Activated CD8-positive, alpha-beta memory T cell treated with anti-CD3 and anti-CD28 coated beads, Interleukin-2, amount 10 ng/mL, durations not matched to agents 7 days and 5 days (primary cell): ENCODE measurements at places on chromosomes 7 and 10.

- no peak for DNase-seq
These were observed 2.7 kb downstream of the EPHB4 start for GRCh38 chr7:100824499-100825214.

DNA sequence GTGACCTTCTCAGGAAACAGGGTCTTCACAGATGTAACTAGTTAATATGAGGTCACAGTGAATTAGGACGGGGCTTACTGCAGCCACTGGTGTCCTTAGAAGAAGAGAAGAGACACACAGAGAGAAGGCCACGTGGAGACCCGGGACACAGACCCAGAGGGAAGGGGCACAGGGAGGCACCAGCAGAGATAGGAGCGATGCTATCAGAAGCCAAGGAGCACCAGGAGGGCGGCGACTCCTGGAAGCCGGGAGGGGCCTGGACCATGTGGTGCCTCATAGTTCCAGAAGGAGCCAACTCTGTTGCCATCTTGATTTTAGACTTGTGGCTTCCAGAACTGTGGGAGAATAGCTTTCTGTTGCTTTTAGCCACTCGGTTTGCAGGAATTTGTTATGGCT lies 505.9 kb downstream of the TCERG1L start:
- DNase-seq, result peak; percentile 16

DNA sequence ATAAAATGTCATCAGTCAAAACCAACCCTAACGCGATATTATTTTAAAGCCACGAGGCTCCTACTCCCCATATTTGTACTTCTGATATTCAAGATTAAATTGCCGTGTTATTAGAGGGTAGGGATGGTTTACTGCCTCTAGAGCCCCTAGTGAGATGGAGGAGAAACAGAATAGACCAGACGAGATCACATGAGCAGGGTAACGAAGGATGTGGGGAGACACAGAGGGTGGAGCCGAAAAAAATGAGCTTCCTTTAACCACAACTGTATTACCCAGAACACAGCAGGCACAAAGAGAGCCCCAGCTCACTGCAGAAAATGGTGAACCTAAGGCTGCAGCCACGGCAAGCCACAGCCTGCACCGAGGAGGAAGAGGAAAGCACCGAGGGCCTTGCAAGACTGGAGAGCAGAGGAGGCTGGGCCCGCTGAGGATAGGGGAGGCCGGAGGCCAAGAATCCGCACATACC lies 14.3 kb downstream of the ZC3HAV1 start:
- peak; percentile 94 for DNase-seq

GRCh38 chr10:129621693-129622092 lies 154.7 kb downstream of the MGMT start:
- no peak for DNase-seq

DNA sequence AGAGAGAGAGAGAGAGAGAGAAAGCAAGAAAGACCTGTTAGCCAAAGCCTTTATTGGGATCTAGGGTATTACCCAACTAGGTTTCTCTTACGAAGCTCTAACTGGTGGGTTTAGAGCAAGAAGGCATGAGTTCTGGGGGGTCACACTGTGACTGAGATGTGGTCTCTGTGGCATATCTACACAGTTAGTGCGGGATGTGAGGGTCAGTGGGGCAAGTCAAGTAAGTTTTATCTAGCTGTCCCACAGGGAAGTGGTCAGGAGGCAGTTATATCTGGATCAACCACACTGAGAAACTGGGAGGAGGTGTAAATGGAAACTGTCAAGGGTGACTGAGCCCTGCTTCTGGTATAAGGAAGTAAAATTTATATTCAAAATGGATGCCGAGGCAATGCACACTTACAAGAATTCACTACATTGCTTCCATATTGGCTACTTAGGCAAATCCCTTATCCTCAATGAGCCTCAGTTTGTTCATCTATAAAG lies 331.6 kb upstream of the HPS1 start:
- no peak for DNase-seq

- DNase-seq, result no peak
These were observed 31.2 kb downstream of the FOXK1 start for GRCh38 chr7:4713183-4713784.

DNA sequence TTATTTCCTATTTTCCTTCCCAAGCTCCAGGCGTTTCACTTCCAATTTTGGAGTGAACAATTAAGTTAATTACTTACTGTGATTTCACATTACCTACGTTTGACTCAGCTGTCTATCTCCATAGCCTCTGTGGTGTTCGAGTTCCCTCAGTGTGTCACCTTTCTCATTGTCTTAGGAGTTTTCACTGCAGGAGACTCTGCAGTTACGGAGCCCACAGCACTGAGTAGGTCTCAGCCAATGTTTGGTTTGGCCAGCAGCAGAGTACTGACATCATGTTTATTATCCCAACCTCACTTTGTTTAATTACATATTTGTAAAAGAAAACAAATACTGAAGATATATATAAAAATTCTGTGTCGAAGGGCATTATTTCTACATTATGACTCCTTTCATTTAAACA lies 1123.9 kb downstream of the CNTNAP2 start:
- DNase-seq, result no peak

DNA sequence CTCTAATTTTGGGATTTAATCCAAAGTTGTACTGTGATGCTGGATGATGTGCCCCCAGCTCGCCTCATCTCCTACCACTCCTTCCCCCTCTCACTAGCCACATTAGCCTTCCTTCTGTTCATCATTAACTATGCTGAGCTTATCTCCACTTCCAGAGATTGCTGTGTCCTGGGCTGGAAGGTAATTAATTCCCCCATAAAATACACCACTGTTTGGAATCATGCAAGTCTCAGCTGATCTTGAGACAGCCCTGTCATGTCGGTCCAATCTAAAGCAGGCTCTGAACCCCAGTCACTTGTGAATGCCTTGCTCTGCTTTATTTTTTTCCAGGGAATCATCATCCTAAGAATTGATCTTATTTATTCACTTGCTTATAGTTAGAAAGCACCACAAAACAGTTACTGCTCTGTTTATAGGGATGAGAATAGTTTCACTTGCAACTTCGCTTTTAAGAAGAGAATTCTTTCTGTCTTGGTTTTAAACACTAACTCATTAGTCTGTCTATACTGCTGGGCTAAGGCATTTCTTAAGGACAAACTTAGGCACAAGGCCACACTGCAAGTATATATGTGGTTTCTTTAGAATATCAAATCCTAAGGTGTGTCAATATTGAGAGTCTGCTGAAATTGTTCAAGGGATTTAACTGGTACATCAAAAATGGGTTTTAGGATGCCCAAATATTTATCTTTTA lies 341.1 kb upstream of the SEMA3A start:
- no peak for DNase-seq

- DNase-seq, result no peak
These were observed 813.0 kb downstream of the TYW1 start for GRCh38 chr7:67809586-67809985.

- no peak for DNase-seq
These were observed 70.2 kb upstream of the PDSS1 start for GRCh38 chr10:26627324-26627723.

DNA sequence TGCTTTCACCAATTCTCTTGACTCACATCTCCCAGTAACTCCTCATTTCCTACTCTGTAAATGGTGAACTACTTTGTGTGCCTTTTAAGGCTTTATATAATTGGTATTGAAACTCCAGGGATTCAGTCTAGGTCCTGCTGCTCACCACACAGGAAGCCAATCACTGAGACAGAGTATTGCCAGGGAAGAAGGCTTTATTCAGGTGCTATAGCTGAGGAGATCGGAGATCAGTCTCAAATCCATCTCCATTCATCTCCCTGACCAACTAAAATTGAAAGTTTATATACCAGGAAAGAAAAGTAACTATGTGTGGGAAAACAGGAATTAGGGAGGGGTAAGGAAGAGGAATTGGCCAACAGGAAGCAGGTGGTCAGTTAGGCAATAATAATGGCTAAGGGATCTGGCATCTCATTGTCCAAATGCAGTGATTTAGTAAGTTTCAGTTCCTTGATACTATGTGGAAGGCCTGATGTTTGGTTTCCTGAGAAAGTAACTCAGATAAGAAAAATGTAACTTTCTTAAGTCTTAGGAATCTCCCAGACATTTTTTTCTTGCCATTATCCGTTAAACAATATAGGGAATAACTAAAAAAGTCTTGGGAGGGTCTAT lies 10.2 kb upstream of the SDHAF3 start:
- DNase-seq, result no peak

GRCh38 chr10:119061352-119061751 lies 19.3 kb downstream of the EIF3A start:
- no peak for DNase-seq
